ENCODE measurements at places on chromosomes 5 and 9. TPM values are rescaled to one million over a fixed set of nuclear protein-coding genes. Genes with fewer than 3 reads are reported as not detected.

DNA sequence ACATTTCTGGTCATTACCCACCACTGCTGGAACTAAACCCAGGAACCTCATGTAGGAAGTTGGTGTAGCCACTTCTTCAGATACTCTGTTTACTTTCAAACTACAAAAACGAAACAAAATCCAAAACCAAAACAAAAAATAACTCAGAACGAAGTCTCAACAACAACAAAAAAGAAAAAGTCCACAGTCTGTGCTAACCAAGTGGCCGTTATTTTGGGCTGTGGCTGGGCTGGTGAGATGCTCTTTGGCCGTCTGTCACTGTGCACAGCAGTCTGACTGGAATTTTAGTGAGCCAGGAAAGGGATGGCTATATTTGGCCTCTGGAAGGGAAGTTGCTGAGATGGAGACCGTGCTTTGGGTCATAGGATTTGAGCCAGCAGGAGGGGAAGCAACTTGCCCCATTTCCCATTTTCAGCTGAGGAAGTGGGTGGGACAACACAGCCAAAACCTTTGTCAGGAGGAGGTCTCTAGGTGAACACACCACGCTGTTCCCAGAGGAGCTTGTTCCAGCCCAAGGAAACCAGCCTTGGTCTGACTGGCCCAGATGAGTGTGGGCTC is 334.1 kb downstream of the ZSWIM6 start:
- no peaks in the 10 kb centered on the region for H3K4me1 ChIP-seq
- no peak for DNase-seq
- no peak overlapping the region for H3K27ac ChIP-seq
- H3K36me3 ChIP-seq, result no peaks in the 10 kb centered on the region
- no peak overlapping the region for H3K4me3 ChIP-seq

The STK32A gene
- polyA plus RNA-seq, result 0.20 TPM

The CD274 gene
- polyA plus RNA-seq, result 25.8 TPM

The PTGR1 gene
- 38.4 TPM for polyA plus RNA-seq

DNA sequence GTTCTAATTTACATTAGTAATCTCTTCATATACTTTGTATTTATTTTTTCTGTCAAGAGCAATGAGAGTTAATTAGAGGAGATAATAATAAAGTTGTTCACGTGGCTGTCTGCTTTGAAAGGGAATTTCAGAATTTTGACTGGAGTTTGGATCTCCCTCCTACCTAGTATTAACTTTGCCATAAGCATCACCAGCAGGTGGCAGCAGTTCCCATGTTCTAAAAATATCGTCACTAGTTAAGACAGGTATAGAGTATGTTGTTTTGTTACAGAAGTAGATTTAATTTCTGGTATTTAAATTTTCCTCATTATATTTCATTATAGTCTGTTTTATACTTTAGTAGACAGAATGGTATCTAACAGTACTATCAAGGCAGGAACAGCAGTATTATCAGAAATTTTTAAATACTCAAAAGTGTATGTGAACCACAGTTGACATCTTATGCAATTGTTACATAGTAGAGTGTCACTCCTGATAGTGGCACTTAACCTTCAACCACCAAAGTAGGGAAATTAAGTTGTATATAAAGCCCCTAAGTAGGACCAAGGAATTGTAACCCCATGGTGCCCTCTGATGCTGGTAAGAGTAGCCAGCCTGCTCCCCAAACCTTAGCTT is 20.4 kb downstream of the GNPDA1 start:
- no peaks in the 10 kb centered on the region for H3K4me1 ChIP-seq
- no peak overlapping the region for H3K4me3 ChIP-seq
- no peaks in the 10 kb centered on the region for H3K27me3 ChIP-seq
- no peak overlapping the region for H3K27ac ChIP-seq
- H3K36me3 ChIP-seq, result peaks cover 63% of the 10 kb centered on the region

DNA sequence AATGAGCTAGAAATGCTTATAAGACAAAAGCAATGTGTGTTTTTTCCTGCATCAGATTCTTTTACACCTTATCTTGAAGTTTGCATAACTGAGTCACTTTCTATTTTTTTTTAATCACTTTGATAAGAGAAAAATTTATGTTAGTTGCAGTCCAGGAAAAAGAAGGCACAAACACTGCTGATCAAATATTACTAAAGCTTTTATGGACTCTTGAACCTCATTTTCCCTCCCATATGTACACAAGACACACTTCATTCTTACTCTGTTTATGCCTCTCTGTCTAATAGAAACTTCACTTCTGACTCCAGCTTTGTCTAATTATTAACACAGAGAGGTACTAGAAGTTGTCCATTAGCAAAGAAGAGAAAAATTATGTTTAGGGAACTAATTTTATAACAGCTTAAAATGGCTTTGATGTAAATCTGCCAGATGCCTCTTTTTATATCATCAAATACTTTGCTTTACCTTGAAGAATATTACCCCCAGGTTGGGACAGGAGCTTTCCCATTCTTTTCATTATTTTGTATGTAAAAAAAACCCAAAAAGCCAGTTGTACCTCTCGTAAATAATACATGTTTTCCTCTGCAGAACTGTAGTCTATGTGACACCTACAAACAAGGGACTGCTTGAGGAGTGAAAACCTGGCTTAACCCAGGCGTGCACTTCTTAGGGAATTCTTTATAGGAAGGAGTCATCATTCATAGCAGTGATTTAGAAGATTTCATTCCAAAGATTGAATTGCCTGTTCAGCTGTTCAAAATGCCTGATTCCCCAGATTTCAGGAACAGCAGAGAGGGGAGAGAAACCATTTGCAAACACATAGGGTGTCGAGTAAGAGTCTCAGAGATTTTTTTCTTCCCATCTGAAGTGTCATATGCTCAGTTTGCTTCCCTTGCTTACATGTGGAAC is 72.6 kb downstream of the DAPK1 start:
- peaks cover 39% of the 10 kb centered on the region for H3K4me1 ChIP-seq
- H3K27ac ChIP-seq, result no peak overlapping the region
- no peak for DNase-seq
- H3K36me3 ChIP-seq, result no peaks in the 10 kb centered on the region
- H3K4me3 ChIP-seq, result no peak overlapping the region

DNA sequence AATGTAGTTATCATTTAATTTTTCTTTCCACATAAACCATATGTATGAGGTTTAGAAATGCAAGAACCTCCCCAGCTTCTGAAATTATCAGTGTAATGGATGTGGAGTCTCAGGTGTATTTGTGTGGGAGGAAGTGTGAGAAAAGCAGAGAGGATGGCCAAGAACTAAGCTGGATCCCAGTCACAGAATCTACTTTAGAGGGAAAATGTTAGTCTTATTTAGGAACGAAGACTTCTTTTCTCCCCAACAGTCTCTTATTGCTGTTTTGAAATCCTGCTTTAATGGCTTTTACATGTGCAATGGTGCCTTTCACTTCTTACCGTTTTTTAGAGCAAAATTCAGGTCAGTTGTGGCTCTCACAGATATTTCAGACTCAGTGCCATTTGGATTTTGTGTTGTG is 3.0 kb downstream of the EQTN start:
- no peak overlapping the region for H3K4me3 ChIP-seq
- H3K27me3 ChIP-seq, result no peaks in the 10 kb centered on the region
- no peaks in the 10 kb centered on the region for H3K36me3 ChIP-seq
- no peaks in the 10 kb centered on the region for H3K4me1 ChIP-seq

- no peak for DNase-seq
- no peak overlapping the region for H3K4me3 ChIP-seq
- no peaks in the 10 kb centered on the region for H3K27me3 ChIP-seq
- H3K36me3 ChIP-seq, result no peaks in the 10 kb centered on the region
Observed at GRCh38 chr5:7317751-7318150, 78.2 kb upstream of the ADCY2 start.

The ZDHHC11 gene
- 0.65 TPM for polyA plus RNA-seq

The CA9 gene
- 0.99 TPM for polyA plus RNA-seq

The SVEP1 gene
- polyA plus RNA-seq, result 0.11 TPM

DNA sequence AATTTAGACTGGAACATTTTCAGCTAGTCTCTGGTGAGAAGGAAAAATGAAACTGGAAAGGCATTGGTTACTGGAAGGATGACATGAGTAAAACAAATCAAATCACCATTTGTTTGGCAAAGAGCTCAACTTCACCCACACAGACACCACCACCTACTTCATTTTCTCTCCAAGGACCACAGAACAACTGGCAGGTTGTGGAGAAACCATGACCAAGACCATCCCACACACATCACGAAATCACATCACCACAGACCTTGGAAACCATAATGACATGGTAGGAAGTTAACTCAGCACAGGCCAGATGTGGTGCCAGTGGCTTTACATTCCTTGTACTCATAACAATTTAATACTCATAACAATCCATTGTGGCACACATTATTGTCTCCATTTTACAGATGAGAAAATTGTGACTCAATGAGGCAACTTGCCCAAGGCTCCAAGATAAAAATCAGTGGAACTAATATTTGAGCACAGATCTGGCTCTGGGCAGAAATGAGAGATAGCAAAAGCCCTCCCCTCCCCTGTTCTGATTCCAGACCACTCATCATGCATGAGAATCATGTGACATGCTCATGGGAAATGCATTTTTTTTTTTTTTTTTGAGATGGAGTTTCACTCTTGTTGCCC is 7.5 kb downstream of the OR1K1 start:
- no peaks in the 10 kb centered on the region for H3K4me1 ChIP-seq
- no peak for DNase-seq
- no peak overlapping the region for H3K4me3 ChIP-seq
- no peaks in the 10 kb centered on the region for H3K36me3 ChIP-seq
- no peak overlapping the region for H3K27ac ChIP-seq

The SEC24A gene
- polyA plus RNA-seq, result 9.9 TPM

DNA sequence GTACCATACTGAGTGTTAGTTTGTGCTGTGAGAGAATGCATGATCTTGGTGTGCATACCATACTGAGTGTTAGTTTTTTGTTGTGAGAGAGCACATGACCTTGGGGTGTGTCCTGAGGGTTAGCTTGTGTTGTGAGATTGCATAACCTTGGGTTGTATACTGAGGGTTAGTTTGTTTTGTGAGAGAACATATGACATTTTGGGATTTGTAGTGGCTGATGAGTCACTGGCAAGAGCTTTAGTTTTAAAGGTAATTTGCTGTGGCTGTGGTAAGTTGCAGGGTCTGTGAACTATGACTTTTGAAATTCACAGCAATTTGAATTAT is 1068.3 kb upstream of the EDIL3 start:
- no peaks in the 10 kb centered on the region for H3K4me1 ChIP-seq
- H3K27me3 ChIP-seq, result no peaks in the 10 kb centered on the region
- DNase-seq, result no peak

- no peak overlapping the region for H3K27ac ChIP-seq
- H3K4me3 ChIP-seq, result no peak overlapping the region
- no peaks in the 10 kb centered on the region for H3K4me1 ChIP-seq
Observed at GRCh38 chr5:172973931-172974330, 9.6 kb upstream of the ATP6V0E1 start.

DNA sequence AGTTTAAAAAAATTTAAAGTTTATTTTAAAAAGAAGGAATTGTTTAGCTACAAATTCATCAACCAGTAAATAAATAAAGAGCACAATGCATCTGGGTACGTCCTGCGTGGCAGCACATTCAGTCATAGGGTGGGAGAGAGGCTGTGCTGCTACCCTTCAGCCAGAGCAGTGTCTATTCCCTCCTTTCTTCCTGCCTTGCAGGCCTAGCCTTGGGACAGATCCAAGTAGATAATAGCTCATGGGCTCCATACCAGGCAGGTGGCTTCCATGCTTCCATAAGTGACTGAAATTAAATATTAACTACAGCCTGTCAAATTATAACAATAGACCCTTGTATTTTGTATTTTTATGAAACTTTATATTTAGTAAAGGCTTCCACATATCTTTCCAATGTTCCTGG is 408.3 kb upstream of the RGMB start:
- no peak overlapping the region for H3K27ac ChIP-seq
- no peaks in the 10 kb centered on the region for H3K27me3 ChIP-seq
- H3K4me3 ChIP-seq, result no peak overlapping the region
- no peak for DNase-seq

The C5orf58 gene
- not detected for polyA plus RNA-seq

DNA sequence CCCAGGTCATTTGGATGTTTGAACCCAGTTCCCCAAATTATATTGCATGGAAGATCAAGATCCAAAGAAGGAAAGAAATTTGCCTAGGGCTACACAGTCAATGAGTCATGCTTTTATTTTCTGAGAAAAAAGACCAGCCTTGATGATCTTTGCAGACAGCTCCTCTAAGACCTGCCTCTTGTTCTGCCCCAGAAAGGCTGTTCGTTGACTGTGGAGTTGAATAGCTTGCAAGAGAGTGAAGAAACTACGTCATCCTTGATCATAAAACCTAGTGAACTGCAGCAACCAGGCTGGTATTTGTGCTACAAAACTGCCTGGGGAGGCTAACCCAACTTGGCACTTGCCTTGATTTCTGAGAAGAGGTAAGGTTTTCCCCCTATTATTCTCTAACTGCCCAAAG is 263.9 kb downstream of the PAPPA start:
- no peaks in the 10 kb centered on the region for H3K36me3 ChIP-seq
- no peak overlapping the region for H3K4me3 ChIP-seq
- DNase-seq, result no peak
- no peaks in the 10 kb centered on the region for H3K27me3 ChIP-seq
- H3K27ac ChIP-seq, result no peak overlapping the region

DNA sequence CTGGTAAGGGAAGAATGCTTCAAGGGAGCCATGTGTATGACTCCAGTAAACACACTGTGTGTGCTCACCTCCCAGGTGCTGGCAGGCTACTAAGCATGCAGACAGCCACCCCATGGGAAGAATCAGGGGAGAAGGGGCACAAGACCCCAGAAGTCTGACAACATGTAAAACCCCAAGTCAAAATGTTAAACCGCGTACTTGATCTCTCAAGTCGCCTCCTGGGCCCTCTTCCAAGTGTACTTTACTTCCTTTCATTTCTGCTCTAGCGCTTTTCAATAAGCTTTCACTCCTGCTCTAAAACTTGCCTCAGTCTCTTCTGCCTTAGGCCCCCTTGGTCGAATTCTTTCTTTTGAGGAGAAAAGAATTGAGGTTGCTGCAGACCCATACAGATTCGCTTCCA is 31.3 kb downstream of the DAPK1 start:
- H3K4me1 ChIP-seq, result peaks cover 26% of the 10 kb centered on the region
- H3K36me3 ChIP-seq, result no peaks in the 10 kb centered on the region
- H3K4me3 ChIP-seq, result no peak overlapping the region

The WNT8A gene
- not detected for polyA plus RNA-seq

DNA sequence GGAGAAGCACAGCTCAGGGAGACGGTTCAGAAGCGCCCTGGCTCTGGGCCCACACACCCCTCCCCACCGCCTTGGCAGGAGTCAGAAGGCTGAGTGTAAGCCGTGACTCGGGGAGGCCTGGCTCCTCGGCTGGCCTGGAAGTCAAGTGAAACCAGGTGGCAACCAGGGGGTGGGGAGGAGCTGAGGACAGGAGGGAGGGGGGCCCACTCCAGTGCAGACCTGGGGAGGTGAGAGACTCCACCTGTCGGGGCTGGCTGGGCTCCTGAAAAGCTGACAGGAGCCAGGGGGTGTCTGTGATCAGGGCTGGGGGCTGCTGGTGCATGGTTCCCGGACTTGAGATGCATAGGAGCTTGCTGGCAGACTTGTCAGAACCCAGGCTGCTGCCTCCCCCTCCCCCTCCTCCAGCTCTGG is 150.2 kb upstream of the PHYKPL start:
- H3K4me1 ChIP-seq, result peaks cover 72% of the 10 kb centered on the region
- no peak overlapping the region for H3K27ac ChIP-seq
- no peak overlapping the region for H3K4me3 ChIP-seq
- no peaks in the 10 kb centered on the region for H3K27me3 ChIP-seq
- DNase-seq, result peak; percentile 66
